ENCODE measurements at places on chromosomes 1 and 21. TPM values are rescaled to one million over a fixed set of nuclear protein-coding genes. Genes with fewer than 3 reads are reported as not detected.

DNA sequence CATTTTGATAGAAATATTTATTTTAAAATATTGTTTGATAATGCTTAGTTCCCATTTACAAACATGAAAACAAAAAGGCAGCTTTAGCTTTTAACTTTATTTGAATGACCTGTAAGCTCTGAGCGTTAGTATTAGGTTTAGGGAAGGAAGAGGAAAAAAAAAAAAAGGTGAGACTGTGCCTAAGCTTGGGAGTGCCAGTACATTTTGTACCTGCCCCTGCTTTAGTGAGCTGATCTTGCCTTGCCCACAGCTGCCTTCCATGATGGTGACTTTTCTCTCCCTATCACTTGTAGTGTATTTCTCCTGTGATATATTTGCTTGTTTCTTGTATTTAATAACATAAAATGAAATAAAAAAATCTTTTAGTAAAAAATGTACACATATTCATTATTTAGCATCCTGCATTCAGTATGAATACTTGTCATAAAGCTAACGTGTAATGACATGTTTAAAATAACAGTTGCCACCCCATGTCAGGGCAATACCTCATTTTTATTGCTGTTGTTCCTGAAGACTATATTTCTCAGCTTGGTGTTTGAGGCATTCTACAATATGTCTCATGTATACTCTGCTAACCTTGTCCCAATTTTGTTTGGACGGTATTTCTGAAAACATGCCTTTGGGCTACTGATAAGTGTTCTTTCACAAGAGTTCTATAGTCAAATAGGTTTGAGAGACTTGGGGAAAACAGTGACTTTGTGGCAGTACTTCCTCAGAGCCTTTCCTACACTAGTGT lies 76.3 kb downstream of the NEK7 start:
- DNase-seq = no peak

GRCh38 chr1:151309811-151310323 lies 17.3 kb downstream of the PI4KB start:
- no peak for DNase-seq

- no peak for DNase-seq
Measured at GRCh38 chr1:223845810-223846682, at the start of gene TP53BP2. Gene TP53BP2 (minus strand): TSS chr1:223845947. CDS start chr1:223845680, 267 bp downstream.

- no peak for DNase-seq
Measured at GRCh38 chr1:236251587-236251986, 30.2 kb downstream of the ERO1B start.

- DNase-seq = no peak
Measured at GRCh38 chr1:107830526-107830925, 134.5 kb downstream of the VAV3 start.

GRCh38 chr1:33387625-33388024 lies 43.3 kb downstream of the PHC2 start:
- no peak for DNase-seq

DNA sequence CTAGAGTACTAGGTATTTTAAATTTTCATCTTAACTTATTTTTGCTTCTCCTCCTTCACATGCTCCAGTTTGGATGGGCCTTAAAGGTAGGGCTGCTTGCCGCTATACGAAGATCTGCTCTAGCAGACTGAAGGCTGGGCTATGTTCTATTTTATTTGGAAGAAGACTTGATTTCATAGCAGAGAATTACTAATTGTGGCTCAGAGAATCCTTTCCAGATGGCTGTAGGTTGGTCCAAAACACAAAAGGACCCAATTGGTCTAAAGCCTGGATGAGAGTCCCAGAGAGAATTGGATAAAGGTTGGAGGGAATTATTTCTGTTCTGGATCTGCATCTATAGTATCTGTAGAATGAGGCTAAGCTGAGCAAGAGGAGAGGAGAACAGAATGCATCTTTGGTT lies 719.4 kb upstream of the PTBP2 start:
- no peak for DNase-seq

Gene LDLRAD1
- not detected for total RNA-seq

GRCh38 chr1:225280563-225280962 lies 147.3 kb downstream of the LBR start:
- no peak for DNase-seq

DNA sequence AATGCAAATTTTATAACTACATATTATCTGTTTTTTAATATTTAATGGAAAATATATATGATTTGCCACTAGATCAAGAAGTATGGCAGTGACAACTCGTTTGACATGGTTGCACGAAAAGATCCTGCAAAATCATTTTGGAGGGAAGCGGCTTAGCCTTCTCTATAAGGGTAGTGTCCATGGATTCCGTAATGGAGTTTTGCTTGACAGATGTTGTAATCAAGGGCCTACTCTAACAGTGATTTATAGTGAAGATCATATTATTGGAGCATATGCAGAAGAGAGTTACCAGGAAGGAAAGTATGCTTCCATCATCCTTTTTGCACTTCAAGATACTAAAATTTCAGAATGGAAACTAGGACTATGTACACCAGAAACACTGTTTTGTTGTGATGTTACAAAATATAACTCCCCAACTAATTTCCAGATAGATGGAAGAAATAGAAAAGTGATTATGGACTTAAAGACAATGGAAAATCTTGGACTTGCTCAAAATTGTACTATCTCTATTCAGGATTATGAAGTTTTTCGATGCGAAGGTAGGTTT lies 556 bp downstream of the IFI44 start:
- DNase-seq = no peak

Gene UAP1
- total RNA-seq = 67.0 TPM

- DNase-seq = no peak
Measured at GRCh38 chr1:46749921-46750404, 31.0 kb upstream of the EFCAB14 start.

- DNase-seq = no peak
Measured at GRCh38 chr1:91842563-91842962, 43.4 kb downstream of the TGFBR3 start.

Gene PDE9A
- total RNA-seq = 0.41 TPM

GRCh38 chr1:182235952-182236650 lies 155.5 kb downstream of the GLUL start:
- no peak for DNase-seq

DNA sequence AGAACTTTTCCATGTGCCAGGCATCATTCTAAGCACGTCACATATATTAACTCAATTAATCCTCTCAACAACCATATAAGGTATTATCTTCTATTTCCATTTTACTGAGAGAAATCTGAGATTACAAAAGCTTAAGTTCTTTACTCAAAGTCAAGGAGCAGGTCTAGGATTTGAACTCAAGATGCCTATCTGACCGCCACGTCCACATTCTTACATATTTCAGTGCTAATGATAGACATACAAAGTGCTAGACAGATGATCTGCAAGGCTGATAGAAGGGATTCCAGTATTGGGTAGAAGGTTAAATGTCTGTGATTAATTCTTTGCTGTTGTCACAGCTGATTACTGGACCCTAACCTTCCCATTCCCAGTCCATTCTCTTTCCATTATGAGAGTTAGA lies 4.4 kb downstream of the ATP5PB start:
- DNase-seq = no peak

DNA sequence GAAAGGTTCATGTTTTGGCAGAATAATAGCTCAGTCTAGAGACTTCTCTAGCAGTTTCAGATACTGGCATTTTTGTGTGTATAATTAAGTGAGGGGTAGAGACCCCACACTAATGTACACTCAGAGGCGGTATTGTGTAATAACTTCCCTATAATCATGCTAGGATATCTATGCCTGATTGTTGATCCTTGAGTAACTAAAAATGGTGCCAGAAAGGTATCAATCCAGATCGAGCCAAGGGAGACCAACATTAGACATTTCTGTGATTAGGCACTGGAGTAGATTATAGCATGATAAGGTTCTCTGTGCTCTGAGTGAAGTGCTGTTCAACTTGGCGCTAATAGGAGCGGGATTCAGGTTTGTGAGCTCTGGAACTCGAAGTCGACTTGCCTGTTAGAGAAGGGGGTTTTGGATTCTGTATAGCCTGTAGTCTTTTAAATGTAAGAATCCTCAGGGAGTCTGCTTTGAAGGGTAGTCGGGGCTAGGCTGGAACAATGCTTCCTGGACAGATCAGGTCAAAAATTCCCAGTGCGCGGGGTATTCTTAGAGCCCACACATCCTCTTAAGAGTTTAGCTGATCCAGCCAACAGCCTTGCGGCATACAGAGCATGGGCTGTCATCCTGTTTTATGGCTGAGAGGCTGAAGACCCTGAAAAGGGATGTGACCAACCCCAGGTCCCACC lies 24.2 kb downstream of the MAN1C1 start:
- no peak for DNase-seq

DNA sequence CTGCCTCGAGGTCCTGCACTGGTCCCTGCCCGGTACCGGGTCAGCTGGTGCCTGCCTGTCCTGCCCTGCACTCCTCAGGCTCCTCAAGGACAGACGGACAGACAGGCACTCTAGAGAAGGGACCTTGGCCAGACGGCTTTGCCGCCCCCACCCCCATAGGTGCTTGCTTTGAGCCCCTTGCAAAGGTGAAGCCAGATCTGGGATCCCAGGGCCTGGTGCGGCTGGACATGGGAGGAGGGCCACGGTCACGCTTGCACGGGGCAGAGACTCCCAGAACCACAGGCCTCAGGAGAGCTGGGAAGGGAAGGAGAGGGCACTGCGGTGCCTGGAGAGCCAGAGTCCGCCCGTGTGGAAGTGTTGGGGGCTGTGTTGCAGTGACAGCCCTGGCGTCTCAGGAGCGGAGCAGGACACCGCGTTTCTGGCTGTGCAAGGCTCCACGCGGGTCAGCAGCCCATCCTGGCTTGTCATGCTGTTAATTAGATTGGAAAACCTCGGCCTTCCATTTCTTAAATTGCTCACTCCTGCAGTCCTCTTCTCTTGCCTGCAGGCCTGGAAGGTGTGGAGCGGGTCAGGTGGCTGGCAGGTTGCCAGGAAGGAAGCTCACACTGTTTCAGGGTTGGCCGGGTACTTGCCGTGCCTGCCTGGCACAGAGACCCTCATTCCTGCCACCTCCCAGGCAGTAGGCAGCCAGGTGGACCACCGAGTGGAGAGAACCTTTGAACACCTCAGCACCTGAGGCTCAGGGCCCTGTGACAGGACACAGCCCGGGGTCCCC lies 16.3 kb downstream of the COL18A1 start:
- no peak for DNase-seq

DNA sequence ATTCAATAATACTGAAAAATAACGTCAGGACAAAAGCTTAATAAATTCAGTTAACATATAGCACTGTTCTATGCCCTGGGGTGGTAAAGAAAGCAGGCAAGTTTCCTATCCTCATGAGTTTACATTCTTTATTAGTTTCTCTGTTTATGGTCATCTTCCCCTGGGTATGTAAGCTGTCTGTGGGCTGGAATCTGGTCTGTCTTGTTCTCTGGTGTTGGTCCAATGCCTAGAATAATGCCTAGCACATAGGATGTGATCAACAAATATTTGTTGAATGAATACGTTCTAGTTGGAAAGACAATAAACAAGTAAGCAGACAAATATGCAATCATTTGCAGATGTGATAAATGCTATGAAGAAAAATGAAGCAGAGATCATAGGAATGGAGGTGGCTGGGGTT lies 7.2 kb upstream of the IGSF3 start:
- no peak for DNase-seq

Gene TRIM58
- total RNA-seq = 2.4 TPM

Gene IL23R
- not detected for total RNA-seq

Gene GUCA2B
- total RNA-seq = not detected
